CD4-positive, alpha-beta memory T cell (primary cell): ENCODE measurements at places on chromosomes 16 and 17. TPM values are rescaled to one million over a fixed set of nuclear protein-coding genes. Genes with fewer than 3 reads are reported as not detected.

The SALL1 gene
- polyA plus RNA-seq: not detected

The NPIPA8 gene
- polyA plus RNA-seq: 3.9 TPM

The PDILT gene
- not detected for polyA plus RNA-seq

The SLC52A1 gene
- 0.29 TPM for polyA plus RNA-seq

The TBC1D26 gene
- polyA plus RNA-seq: not detected
